ENCODE measurements at places on chromosomes 4 and X.

GRCh38 chr4:117421706-117422105, 336.3 kb upstream of the TRAM1L1 start:
- DNase-seq = no peak

DNA sequence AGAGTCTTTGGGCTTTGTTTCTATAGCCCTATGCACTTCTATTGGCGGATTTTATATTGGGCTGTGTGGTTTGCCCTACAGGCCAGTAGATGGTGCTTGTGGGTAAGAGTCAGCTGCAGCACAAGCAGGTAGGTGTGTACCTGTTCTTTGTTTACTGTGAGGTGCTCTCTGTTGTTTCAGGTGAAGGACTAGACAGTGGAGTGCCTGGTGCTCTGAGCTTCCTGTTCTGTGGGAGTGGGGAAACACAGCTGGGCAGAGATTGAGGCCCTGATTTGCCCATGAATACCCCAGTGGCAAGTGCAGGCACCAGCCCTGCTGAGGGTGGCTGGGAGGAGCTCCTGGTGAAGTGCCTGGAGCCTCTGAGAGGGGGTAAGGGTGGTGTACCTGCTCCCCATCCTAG, 26.3 kb upstream of the UCP1 start:
- DNase-seq = peak; percentile 80

- DNase-seq = no peak
These were observed 52.1 kb upstream of the LHFPL1 start for GRCh38 chrX:112731793-112732192.

DNA sequence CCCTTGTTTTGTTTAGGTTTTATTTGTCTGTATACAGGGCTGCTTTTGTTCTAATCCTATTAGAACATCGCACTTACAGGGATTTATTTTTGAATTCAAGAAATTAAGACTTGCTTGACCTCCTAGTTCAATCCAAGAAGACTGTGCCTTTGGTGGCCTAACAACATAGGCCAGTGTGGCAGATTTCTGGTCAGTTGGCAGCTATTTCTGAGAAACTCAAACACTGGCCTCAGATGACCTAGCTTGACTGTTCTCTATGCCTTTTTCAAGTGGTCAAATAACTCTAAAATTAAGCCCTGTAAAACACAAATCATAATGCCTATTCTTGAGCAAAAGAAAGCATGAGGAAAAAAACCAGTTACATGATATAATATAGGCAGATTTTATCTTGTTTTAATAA, 89.3 kb upstream of the GPR34 start:
- DNase-seq = no peak

DNA sequence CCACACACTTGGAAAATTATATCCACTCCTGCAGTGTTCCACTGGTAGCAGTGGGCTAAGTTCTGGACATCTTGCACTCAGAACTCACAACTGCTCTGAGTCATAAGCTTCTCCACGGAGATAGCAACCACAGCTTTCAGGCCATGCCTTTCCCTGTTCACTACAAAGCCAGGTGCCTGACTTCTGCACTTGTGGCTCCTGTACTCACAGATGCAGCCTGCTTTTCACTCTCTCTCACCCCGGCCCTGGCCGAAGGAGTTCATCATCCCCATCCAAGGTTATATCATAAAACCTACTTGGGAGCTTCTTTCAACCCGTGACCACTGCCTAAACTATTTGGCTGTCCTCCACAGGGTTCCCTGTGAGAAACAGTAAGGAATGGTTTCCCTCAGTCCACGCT, 999.4 kb downstream of the GLUD2 start:
- DNase-seq = no peak

GRCh38 chr4:163815776-163816175, 321.3 kb downstream of the TMA16 start:
- DNase-seq = no peak

DNA sequence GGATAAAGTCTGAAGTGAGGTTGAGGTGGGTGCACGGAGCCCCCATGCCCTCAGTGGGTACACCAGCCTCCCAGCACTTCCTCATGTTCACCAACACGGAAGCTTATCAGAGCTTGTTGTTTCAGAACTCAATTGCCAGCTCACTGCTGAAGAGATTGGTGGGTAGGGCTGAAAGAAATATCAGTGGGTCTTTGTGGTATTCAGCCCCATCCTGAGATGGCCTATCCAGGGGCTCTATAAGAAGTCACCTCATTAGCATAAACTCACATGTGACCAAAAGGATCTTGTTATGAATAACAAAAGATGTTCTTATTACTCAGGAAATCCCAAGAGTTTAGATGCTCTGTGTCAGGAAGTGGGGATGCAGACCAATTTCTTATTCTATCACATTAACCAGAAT, 177.3 kb downstream of the ARHGAP10 start:
- no peak for DNase-seq

GRCh38 chr4:105291925-105292324, 145.2 kb downstream of the TET2 start:
- DNase-seq = no peak

GRCh38 chr4:95552942-95553550, 4.3 kb upstream of the UNC5C start:
- no peak for DNase-seq

- DNase-seq = no peak
These were observed 138.7 kb downstream of the INPP4B start for GRCh38 chr4:142707401-142707800.

GRCh38 chrX:3378156-3378555, 31.7 kb upstream of the MXRA5 start:
- no peak for DNase-seq

GRCh38 chr4:78971326-78971725, 32.1 kb upstream of the PAQR3 start:
- DNase-seq = no peak

DNA sequence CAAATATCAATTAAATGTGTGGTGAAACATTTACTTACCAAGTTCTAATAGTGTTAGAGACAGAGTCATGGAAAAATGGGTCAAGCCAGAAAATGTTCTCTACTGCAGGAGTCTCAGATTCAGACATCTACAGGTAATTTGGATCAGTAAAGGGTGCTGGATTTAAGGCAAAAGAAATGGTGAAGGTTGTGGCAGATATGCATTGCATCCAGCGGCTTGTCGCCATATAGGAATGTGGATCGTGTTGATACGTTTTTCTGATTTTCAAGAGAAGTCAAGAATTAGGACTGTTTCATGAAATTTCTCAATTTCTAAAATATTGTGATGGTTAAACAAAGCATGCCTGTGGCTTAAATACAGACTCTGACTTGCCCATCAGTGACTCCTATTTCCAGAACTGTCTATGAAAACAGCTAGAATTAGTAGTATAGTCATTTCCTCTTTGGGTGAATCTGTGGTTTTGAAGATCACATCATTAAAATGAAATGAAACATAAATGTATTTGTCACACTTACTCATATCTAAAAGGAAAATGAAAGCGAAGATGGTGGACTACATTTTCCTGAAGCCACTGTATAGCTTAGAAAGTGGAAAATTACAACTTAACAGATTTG, 110.1 kb upstream of the VEGFC start:
- peak; percentile 86 for DNase-seq

DNA sequence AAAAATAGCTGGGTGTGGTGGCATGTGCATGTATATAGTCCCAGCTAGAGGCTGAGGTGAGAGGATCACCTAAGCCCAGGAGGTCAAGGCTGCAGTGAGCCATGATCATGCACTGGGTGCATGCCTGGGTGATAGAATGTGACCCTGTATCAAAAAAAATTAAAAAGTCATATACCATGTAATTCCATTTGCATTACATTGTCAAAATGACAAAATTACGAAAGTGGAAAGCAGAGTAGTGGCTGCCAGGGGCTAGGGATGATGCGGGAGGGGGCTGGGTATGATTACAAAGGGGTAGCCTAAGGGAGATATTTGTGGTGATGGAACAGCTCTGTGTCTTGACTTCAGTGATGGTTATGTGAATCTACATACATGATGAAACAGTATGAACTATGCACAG, 97.8 kb downstream of the KDR start:
- no peak for DNase-seq

- no peak for DNase-seq
These were observed 245.0 kb upstream of the HTR2C start for GRCh38 chrX:114338870-114339269.

GRCh38 chr4:40585201-40585799, 44.4 kb downstream of the RBM47 start:
- peak; percentile 43 for DNase-seq

- peak; percentile 4 for DNase-seq
These were observed 63.8 kb upstream of the MTM1 start for GRCh38 chrX:150504397-150505182.

GRCh38 chrX:30308263-30309138, 689 bp downstream of the NR0B1 start:
- peak; percentile 7 for DNase-seq

DNA sequence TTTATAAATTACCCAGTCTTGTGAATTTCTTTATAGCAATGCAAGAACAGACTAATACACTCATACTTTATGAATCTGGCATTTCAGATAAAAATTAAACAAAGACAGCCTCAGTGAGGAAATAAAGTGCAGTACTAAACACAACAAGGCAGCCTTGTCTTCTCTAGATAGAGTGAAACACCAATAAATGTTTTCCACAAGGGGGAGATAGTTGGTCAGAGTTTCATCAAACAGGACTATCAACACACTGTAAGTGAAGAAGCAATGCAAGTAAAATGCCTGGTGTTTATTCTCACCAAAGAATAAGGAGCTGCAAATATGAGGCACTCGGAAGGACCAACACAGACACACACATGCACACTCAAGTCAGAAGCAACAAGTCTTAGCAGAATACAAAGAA, 62.8 kb downstream of the FAM9B start:
- DNase-seq = peak; percentile 53

DNA sequence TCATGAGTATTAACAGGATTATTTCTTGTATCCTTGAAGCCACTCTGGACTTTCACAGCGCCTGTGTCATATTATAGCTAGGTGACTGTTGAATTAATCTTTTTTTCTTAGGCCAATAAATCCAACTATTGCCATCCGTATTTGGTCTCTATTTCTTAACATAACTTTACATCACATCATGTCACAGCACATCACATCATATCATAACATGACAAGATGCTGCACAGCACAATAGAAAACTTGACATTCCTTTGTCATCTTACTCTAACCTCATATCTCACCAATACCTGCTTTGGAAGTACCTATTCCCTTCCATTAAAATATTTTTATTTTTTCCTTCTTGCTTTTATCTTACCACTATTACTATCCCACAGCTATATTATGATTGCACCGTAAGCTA, 1480.8 kb downstream of the TECRL start:
- no peak for DNase-seq

DNA sequence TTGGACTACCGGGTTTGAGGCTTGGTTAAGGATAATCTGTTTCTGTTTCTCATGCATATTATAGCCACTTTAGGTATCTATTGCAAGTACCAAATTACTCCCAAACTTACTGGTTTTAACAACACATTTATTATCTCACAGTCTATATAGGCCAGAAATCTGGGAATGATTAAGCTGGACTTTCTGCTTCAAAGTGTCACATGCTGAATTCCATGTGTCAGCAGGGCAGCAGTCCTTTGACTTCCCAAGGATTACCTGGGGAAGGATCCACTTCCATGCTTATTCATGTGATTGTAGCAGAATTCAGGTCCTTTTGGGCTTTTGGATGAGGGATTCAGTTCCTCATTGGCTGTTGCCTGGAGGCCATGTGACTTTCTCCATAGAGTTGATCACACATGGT, 349.0 kb upstream of the TRAM1L1 start:
- no peak for DNase-seq

GRCh38 chrX:13090027-13090338, 45.6 kb upstream of the FAM9C start:
- no peak for DNase-seq

DNA sequence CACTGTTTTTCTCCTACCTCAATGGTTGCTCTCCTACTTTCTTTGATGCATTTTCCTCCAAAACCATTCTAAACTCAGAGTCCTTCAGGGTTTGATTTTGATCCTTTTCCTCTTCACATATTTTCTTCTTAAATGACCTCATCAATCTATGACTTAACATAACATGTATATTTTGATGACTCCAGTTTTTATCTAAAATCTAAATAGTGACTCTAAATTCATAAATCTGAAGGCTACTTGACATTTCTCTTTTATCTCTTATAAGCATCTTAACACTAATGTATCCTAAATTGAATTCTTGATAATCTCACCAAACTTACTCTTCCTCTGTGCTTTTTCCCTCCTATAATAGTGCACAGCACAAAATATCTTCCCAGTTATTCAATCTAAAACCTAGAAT, 4.7 kb upstream of the ARHGEF38 start:
- DNase-seq = no peak

GRCh38 chr4:1136048-1136447, 22.7 kb upstream of the RNF212 start:
- peak; percentile 37 for DNase-seq

DNA sequence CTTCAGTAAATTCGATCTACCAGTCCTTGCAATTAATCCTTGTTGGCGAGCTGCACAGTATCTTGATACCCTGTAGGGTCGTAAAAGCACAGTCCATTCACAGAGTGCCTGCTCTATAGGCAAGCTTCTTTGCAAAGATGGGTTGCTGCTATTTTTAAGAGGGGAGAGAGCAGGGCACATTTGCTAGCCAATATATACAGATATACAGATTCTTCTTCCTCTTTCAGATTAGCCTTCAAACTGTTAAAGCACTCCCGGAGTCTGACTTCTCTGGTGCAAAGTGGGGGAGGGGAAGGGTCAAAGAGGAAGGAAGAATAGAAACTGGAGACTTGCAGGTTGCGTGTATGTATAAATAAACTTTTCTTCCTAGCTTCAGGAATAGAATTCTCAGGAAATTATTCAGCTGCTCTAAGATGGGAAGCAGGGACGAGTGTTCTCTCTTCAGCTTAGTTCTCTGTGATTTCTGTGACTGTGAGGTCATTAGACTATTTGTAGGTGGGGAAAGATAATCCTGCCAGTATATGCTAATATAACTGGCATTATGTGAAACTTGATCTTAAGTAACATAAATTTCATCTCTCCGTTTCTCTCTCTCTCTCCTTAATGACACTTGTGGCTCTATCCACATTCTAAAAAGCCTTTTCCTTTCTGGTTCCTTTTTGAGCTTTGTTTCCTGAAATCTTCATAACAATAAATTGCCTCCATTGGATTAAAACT, at the start of gene CYSLTR1:
CYSLTR1 (minus strand) TSS at position 242 of the 717 bp plus-strand sequence. CDS start 53,865 bp downstream, outside the sequence.
- DNase-seq = no peak

DNA sequence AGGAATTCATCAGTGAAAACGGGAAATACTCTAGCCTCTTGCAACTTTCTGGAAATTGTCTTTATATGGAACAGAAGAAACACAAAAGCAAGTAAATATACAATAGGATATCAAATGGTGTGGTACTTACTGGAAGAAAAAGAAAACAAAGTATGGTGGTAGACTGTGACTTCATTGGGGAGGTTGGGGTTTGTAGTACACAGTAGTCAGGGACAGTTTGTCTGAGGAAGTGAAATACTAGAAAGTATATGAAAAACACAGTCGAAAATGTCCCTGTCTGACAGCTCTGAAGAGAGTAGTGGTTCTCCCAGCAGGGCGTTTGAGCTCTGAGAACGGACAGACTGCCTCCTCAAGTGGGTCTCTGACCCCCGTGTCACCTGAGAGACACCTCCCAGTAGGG, 390.0 kb upstream of the NWD2 start:
- no peak for DNase-seq

Measured in epithelial cell of esophagus (primary cell).